Activated T-helper 2 cell treated with anti-CD3 and anti-CD28 coated beads, Interferon-gamma antibody, Interleukin-2, Interleukin-4, amounts not matched to agents 10 μg/mL and 5 μg/mL and 100 μg/mL, durations not matched to agents 14 hours and 24 hours and 36 hours (primary cell): ENCODE measurements at places on chromosomes 6 and 20. TPM values are rescaled to one million over a fixed set of nuclear protein-coding genes. Genes with fewer than 3 reads are reported as not detected.

DEFB132 gene
- not detected in 2 replicates for total RNA-seq

EYS gene
- total RNA-seq, result not detected in 2 replicates

PRPH2 gene
- not detected in 2 replicates for total RNA-seq

RAET1L gene
- not detected in 2 replicates for total RNA-seq

PMEPA1 gene
- total RNA-seq, result 0.99 and 1.1 TPM in 2 replicates

DNA sequence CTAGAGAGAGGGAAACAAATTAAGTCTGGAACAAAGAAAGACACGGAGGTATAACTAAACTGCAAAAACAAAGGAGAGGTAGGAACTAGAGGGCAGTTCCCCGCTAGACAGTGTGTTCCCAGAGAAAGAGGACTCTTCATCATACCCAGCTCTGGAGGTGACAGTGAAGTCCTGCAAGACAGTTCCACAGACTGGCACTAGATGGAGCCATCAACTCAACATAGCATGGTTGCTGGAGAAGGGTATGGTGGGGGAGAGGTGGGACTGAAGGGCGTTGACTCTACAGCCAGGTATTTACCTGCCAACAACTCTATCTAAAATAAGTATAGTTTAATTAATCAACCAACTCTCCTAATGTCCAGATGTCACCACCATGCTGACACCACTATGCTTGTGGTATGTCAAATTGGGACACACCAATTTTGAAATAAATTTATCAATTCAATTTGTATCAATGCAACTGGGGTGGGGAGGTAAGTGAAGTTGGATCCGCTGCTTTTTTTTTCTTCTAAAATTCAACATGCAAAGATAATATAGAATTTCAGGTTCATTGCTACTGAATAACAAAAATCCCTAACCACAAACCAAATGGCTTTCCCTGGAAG is 9.7 kb downstream of the BACH2 start:
- peak; percentile 49 for DNase-seq

GRCh38 chr6:70686548-70687133 is 19.0 kb downstream of the SMAP1 start:
- no peak for DNase-seq

DNA sequence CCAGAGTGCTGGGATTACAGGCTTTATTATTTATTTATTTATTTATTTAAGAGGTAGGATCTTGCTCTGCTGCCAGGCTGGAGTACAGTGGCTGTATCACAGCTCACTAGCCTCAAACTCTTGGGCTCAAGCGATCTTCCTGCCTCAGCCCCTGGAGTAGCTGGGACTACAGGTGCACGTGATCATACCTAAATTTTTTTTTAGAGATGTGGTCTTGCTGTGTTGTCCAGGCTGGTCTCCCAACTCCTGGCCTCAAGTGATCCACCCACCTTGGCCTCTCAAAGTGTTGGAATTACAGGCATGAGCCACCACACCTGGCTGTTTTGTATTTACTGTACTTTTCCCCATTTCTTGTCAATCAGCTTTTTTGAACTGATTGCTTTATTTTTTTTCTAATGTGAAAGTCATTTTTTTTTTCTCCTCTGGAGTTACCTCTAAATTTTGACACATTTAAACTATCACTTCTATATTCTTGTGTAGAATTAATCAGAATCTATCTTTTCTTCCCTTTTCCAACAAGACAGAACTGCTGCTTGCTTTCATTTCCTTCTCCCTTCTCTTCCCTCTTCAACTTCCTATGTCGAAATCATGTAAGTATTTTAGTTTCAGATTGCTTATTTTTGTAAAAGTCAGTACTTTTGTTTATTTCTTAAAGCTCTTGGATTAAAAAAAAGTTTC is 12.0 kb downstream of the PANK2 start:
- DNase-seq, result no peak

- no peak for DNase-seq
Observed at GRCh38 chr20:13913131-13913530, 77.3 kb downstream of the SEL1L2 start.

DNA sequence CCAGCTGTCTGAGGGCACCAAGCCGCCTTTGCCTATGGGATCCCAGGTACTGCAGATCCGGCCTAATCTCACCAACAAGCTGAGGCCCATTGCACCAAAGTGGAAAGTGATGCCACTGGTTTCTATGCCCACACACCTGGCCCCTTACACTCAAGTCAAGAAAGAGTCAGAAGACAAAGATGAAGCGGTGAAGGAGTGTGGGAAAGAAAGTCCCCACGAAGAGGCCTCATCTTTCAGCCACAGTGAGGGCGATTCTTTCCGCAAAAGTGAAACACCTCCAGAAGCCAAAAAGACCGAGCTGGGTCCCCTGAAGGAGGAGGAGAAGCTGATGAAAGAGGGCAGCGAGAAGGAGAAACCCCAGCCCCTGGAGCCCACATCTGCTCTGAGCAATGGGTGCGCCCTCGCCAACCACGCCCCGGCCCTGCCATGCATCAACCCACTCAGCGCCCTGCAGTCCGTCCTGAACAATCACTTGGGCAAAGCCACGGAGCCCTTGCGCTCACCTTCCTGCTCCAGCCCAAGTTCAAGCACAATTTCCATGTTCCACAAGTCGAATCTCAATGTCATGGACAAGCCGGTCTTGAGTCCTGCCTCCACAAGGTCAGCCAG is 283.0 kb downstream of the TSHZ2 start:
- DNase-seq, result no peak

GRCh38 chr6:166386111-166386510 is 3.4 kb upstream of the MPC1 start:
- no peak for DNase-seq

- no peak for DNase-seq
Observed at GRCh38 chr6:44472250-44472945, 84.9 kb downstream of the CDC5L start.

DNA sequence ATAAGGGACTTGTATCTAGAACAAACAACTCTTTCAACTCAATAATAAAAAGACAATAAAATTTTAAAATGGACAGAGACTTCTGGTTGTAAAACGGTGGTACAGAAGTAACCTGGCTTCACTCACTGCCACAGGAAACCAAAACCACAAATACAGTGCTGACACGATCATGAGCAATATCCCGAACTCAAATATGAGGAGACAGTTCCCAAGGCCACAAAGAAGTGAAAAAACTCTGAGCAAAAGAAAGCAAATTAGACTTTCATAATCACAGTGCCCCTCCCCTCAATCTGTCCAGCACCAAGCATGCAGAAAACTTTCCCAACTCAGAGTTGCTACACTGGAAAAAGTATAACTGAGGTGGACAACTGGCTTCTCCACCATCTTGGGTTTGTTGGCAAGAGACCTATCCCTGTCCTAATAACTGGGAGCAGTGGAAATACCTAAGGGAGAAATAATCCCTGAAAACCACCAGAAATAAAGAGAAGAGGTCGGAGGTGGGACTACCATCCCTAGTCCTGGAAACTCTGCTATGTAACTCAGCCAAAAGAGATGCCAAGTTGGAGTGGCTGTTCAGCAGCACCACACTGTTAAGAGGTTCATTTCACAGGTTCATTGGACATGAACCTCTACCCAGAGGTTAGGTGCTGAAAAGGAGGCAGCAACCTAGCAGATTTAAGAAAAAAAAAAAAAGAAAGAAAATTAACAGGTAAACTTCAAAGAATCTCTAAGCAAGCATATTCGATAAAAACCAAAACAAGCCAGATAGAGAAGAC is 55.5 kb downstream of the REV3L start:
- DNase-seq, result no peak

- no peak for DNase-seq
Observed at GRCh38 chr6:41427642-41428335, 92.4 kb downstream of the NCR2 start.

DNA sequence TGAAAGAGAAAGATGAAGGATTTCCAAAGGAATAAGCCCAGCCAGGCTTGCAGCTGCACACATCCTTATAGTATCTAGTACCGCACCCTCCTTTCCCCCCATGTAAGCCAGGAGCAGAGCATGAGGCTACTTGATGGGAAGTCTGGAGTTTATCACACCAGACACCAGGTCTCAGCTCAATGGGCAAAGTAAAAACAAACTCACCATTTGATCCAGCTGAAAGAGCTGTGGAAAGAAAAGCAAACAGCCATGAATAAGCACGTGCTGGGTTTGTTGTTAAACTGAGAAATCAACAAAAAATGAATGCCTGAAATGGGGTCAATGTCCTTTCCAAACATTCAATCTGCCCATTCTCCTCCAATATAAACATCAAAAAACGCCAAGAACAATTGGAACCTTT is 50.6 kb upstream of the MAP7 start:
- DNase-seq, result no peak

- DNase-seq, result no peak
Observed at GRCh38 chr6:89525786-89526562, 93.0 kb downstream of the ANKRD6 start.

DNA sequence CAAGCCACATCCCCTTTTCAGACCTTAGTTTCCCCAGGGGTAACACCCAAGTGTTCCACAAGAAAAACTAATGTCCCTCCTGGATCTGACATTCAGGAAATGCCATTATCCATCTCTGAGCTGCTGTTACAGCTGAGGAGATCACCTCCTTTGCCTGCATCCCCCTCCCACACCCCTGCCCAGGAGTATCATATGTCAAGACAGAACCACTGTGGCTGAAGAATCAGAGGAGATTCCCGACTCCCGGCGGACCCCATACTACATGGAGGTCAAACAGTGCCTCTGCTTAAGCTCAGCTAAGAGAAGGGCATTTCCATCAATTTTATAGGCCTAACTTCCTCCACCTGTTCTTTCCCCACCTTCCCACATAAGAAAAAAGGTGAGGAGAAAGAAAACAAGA is 36.8 kb upstream of the LRFN2 start:
- DNase-seq, result no peak
